ENCODE measurements at places on chromosomes 11 and 22. TPM values are rescaled to one million over a fixed set of nuclear protein-coding genes. Genes with fewer than 3 reads are reported as not detected.

DNA sequence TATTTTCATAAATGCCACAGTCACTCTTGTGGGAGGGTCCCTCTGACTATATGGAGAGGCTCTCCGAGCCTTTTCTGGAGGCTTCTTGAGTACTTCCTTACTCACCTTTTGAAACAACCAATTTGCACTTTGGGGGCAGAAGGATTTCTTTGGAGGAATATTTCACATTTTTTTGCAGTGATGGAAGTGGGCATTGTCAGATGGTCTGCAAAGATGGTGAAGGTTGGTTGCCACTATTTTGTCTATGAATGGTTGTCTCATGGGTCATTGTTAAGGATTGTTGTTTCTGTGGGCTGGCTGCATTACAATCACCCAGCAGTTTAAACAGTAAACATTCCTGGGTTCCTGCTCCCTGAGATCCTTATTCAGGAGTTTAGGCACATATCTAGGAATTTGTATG lies 388.2 kb downstream of the TMEM135 start:
- no peaks in the 10 kb centered on the region for H3K4me1 ChIP-seq
- DNase-seq: no peak
- no peaks in the 10 kb centered on the region for H3K36me3 ChIP-seq

The CCDC34 gene
- total RNA-seq: 15.8 TPM

- H3K36me3 ChIP-seq: no peaks in the 10 kb centered on the region
- H3K27me3 ChIP-seq: no peaks in the 10 kb centered on the region
- H3K27ac ChIP-seq: no peak overlapping the region
- no peak for DNase-seq
- H3K4me3 ChIP-seq: no peak overlapping the region
- H3K4me1 ChIP-seq: no peaks in the 10 kb centered on the region
Measured at GRCh38 chr11:1793081-1793480, 29.4 kb upstream of the CTSD start.

The HMOX1 gene
- total RNA-seq: 20.2 TPM

The CCDC157 gene
- total RNA-seq: 1.4 TPM

Data from GM12878 (cell line).